ENCODE measurements at places on chromosomes 13 and 19. TPM values are rescaled to one million over a fixed set of nuclear protein-coding genes. Genes with fewer than 3 reads are reported as not detected.

ATP8B3 gene
- total RNA-seq: 8.2 TPM

IGLON5 gene
- total RNA-seq: 64.1 TPM

DNA sequence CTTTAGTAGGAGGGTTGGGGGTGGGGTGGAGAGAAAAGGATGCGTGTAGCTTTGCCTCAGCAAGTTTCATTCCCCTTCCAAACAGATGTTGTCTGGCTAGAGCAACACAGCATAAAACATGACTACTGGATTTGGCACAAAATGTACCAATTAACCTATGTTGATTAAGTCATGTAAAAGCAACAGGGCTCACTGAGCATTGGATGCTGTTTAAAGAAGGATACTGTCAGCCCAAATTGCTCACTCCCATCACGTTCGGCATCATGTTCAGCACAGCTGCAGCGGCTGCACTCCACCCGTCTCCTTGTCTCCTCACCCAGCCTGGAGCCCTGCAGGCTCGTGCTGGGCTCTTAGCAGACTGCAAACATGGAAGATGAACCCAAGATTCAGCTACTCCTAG lies 77.5 kb downstream of the DLEU7 start:
- H3K4me1 ChIP-seq: no peaks in the 10 kb centered on the region
- no peak for DNase-seq
- H3K36me3 ChIP-seq: no peaks in the 10 kb centered on the region
- no peak overlapping the region for H3K4me3 ChIP-seq

DNA sequence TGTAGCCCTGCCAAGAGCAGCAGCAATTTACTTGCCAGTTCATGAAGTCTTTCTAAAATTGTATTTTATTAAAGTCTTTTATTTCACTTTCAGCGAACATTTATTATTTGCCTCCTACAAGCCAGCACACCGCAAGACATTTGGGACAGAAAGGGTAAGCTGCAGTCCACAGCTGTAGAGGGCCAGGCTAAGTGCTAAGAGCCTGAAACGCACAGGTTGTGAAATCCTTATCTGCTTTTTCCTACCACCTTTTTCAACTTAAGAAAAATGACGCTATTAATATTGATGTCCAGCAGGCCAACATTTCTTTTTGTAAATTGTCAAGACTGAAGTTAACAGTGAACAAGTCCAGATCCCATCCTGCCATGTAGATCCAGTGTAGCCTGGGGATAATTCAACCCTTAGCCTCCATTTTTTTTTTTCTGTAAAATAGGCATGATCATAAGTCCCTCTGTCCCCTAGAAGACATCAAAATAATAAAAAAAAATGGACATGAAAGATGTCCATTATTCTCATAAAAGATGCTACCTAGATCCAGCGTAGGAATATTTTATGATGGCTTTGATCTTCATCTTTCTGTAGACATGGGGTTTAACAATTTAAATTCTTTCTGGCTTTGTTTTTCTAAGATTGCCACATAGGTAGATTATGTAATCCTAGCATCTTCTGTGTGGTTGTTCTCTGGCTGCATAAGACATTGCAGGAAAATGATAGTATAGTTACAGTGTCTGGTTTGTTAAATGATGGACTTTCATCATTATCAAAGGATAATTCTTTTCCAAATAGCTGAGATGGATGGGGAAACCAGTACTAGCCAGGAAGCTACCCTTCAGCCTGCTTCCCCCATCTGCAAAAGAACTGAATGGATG lies 128.4 kb downstream of the SHISA2 start:
- peaks cover 45% of the 10 kb centered on the region for H3K27me3 ChIP-seq
- H3K4me1 ChIP-seq: peaks cover 47% of the 10 kb centered on the region
- no peak overlapping the region for H3K4me3 ChIP-seq
- H3K27ac ChIP-seq: 0 out of 2 replicates have a peak overlapping the region, but pooled peaks have one; percentile 22
- H3K36me3 ChIP-seq: no peaks in the 10 kb centered on the region

OVOL3 gene
- total RNA-seq: not detected
